ENCODE measurements at places on chromosomes 3 and 15.

DNA sequence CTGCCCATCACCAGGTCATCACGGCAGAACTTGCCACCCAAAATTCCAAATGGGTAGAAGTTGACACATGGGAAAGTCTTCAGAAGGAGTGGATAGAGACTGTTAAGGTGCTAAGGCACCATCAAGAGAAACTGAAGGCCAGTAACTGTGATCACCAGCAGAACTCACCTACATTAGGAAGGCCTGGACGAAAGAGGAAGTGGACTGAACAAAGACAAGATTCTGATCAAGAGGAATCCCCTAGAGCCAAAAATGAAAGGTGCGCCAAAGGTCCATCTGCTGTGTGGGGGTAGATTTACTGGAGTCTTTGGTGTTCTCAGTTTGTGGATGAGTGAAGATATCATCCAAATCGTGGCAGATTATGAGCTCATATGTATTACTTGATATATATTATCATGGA lies 46.3 kb upstream of the P3H2 start:
- no peak for DNase-seq

DNA sequence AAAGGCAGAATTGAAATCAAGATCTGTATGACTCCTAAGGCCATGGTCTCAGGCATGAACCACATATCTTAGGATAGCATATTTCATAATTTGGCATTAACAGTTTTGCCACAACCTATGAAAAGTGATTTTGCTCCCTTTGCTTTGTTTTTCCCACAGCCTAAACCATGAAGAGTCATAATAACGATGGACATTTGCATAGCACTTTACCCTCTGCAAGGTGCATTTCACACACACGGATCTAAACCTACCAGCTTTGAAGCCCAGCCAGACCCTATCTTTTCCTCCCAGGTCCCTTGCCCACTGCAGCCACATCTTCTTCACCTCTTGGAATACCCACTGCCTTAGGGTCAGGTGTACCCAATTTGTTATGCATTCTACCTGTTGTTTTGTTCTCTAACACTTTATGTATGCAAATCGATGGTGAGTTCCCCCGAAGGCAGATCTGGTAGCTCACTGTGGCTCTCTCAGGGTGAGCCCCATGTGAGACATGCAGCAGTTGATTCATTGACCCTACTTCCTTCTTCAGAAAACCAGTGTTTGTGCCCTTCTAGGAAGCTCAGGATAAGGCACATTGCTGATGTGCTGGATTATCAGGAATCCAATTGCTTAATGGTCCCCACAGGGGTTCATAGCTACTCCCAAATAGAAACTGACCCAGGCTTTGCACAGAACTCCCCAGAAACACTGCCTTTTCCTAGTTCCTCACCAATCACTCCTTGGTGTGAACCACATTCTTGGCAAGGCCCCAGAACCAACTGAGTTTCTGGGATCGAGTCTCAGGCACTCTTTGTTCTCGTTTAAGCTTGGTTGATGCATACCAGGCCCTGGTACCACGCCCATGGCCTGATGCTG lies 8.7 kb downstream of the ARHGAP31 start:
- DNase-seq = no peak

GRCh38 chr15:36777926-36778325 lies 198.5 kb downstream of the CDIN1 start:
- no peak for DNase-seq

GRCh38 chr3:158769549-158769948 lies 32.3 kb upstream of the MFSD1 start:
- DNase-seq = no peak

- no peak for DNase-seq
Observed at GRCh38 chr3:193520738-193521137, 34.0 kb downstream of the ATP13A4 start.

DNA sequence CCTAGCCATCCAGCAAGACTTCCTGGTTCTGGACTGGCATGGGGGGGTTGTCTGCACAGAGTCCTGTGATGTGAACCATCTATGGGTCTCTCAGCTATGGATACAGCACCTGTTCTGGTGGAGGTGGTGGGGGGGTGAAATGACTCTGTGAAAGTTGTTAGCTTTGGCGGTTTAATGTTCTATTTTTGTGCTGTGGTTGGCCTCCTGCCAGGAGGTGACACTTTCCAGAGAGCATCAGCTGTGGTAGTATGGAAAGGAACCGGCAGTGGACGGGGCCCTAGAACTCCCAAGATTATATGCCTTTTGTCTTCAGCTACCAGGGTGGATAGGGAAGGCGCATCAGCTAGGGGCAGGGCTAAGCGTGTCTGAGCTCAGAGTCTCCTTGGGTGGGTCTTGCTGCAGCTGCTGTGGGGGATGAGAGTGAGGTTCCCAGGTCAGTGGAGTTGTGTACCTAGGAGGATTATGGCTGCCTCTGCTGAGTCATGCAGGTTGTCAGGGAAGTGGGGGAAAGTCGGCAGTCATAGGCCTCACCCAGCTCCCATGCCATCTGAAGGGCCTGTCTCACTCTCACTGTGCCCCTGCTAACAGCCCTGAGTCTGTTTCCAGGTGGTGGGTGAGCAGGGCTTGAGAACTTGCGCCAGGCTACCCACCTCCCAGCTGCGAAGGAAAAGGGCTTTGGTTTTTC lies 7.1 kb upstream of the LARS2 start:
- no peak for DNase-seq

DNA sequence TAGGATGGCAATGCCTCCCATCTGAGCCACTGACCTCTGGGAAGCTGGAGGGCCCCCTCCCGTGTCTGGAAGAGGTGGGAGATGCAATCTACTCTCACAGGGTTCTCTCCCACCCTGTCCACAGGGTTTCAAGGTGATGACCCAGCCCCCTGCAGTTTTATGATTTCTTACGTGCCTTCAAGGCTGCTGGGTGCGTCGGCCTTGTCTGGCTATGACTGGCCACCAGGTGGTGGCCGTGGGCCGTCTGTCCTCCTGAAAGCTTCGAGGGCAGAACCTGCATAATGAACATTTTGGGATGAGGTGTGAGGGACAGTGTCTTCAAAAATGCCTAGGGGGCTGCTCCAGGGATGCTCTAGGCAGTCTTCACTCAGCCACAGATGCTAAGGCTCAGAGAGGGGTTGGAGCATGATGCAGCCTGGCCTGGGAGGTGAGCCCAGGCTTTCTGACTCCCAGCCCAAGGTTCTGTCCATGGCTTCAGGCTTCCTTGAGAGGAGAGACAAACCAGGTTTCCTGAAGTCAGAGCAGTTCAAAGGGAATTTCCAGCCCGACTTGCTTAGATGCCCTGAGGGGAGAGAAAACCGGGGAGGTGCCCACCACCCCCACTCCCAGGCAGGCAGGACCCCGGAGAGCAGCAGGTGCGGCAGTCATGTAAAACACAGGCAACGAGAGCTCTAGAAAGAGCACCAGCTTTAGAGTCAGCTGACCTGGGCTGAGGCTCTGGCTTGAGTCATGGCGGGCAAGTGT lies 18.7 kb downstream of the ISG20 start:
- peak; percentile 66 for DNase-seq

DNA sequence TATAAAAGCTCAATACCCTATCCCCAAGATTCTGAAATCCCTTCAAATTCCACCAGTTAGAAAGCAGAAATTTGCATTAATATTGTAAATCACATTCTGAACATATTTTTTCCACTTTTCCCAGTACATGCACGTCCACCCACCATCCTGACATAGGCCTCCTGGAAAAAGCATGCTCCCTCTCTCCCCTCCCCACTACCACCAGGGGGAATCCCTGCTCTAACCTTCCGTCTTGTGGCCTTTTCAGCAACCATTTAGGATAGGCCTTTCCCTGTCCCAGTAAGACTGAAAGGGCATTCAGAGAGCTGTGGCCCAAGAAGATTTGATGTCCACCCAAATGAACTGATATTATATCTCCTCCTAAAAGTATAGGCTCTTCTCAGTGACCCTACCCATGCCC lies 182.1 kb downstream of the ARRDC4 start:
- no peak for DNase-seq

DNA sequence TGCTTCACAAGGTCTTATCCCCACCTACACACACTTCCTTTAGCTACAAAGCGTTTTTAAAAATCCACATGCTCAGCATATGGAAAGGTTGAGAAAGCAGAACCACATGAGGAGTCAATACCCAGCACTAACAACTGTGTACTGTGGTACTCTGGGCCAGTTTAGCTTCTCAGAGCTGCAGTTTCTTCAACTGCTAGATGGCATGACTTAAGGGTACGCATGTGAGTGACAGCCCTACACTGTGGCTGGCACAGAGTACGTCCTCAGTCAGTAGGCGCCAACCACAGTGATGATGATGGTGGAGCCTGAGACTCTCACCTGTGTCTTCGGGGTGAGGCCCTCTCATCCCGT lies 17.4 kb downstream of the CCDC12 start:
- no peak for DNase-seq

- peak; percentile 26 for DNase-seq
Observed at GRCh38 chr3:178802993-178803693, 266.9 kb downstream of the KCNMB2 start.

- DNase-seq = no peak
Observed at GRCh38 chr15:80441714-80442113, 37.5 kb downstream of the ARNT2 start.

- DNase-seq = peak; percentile 74
Observed at GRCh38 chr3:150757768-150758167, 5.2 kb downstream of the SIAH2 start.

DNA sequence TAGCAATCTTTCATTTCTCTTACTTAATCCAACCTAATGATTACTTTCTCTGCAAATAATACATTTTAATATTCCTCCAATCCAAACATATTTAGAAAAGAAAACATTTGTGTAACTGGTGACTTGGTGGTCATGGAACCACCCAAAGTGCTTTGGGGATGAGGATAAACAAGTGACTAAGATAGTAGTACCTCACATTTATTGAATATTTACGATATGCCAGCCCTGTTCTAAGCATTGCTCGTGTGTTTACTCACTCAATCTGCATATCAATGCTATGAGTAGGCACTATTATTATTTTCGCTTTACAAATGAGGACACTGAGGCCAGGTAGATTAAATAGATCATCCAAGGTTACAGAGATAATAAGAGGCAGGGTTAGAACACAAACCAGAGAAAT lies 189.5 kb downstream of the SHOX2 start:
- no peak for DNase-seq

DNA sequence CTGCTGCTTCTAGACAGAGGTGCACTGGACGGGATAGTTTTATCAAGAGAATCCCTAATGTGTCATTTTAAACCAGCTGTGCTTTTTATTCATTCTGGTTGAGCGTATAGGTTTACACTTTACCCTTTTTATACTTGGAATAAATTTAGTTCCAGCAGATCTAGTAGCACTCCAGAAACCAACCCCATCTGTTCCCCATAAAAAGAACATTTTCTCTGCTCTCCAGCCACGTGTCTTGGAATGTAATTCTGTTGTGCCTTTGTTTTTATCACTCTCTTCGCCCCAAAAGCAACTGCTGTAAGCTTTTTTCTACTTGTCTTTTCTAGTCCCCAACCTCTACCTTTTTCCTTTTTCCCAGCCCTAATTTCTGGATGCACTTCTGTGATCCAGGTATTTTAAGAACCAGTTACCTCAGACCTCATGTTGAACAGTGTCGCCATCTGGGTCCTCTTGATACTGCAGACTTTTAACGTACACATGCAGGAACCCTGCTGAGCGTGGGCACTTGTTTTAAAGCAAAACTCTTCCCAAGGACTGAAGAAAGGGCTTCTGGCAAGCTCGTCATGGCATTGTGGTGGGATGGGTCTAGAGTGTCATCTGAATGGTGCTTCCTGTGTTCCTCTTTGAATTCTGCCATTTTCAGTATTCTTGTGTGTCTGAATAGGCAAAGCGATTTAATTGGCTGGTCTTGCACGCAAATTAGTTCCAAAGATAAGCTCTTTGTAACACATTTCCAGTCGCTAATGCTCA lies 5.7 kb upstream of the EXOG start:
- no peak for DNase-seq

DNA sequence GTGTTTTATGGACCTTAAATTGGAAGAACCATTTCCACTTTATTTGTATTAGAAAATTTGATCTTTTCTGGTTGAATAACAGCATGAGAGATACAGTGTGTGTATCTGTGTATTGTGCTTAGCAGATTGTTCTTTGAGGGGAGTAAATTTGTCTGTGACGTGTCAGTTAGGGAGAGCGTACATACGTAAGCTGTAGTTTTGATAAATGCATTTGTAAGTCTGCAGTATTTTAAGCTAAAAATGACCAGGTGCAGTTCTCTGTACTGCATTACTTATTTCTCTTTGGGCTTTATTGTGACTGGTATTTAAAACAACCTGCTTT lies 264.8 kb downstream of the ROBO2 start:
- DNase-seq = no peak

DNA sequence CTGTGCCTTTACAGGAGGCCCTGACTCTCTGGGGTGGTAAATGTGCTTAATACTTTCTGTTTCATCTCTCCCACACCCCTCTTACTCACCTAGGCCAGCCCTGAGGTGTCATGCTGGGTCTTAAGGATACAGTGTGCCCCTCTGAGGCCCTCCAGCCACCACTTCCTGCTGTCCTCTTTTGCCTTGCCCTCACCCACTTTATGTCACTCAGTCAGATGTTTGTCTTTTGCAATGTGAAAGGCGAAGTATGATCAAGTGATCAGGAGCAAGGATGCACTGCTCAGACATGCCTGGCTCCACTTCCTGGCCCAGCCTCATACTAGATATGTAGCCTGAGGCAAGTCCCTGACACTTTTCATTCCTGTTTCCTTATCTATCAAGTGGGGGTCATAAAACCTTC lies 339.0 kb upstream of the NR2E3 start:
- peak; percentile 39 for DNase-seq

GRCh38 chr3:124934577-124934976 lies at the start of gene MUC13:
TSS of gene MUC13 (minus strand) at chr3:124934751. CDS start at chr3:124934712, 39 bp downstream.
- DNase-seq = no peak

- DNase-seq = no peak
Observed at GRCh38 chr3:191255156-191255555, 56.1 kb downstream of the OSTN start.

DNA sequence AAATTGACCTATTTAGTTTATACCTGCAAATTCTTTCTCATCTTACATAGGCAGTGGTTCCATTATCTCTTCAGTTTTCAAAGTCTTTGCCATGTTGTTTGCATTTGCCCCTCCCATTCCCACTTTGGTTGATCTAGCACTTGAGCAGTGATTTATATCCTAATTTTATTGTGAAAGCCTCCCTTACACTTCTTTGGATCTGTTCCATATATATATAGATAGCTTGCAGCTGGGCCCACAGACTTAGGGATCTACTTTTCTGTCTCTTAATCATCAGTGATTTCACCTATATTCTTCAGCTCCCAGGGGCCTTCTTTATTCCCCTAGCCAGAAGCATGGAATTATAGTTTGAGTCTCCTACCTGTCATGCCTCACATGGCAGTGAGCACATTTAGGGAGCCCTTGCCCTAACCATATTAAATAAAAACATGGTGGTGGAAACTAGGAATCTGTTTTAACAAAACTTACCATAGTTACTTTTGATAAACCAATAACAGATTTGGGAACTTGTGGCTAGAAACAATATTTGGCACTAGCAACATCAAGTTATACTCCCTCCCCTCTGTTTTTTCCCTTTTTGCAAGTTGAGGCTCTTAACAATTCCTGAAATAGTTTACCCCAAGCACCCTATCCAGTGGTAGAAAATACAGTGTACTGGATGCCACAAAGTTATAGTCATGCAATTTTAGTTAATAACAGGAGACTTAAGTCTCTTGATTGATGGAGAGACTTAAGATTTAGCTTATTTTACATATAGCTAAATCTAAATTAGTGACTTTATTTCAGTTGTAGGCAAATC lies 41.7 kb downstream of the ARIH1 start:
- DNase-seq = no peak

- DNase-seq = no peak
Observed at GRCh38 chr3:170734735-170735065, 135.3 kb downstream of the RPL22L1 start.

- DNase-seq = no peak
Observed at GRCh38 chr3:68032209-68032608, 377.8 kb upstream of the SUCLG2 start.
